Stimulated activated CD4-positive, alpha-beta T cell treated with anti-CD3 and anti-CD28 coated beads, Interleukin-12 subunit alpha, Interleukin-12 subunit beta, amount 100 ng/mL, for 24 hours (primary cell): ENCODE measurements at places on chromosomes 3 and 15.

- no peak for DNase-seq
Measured at GRCh38 chr3:174355505-174355904, 503.6 kb upstream of the NAALADL2 start.

DNA sequence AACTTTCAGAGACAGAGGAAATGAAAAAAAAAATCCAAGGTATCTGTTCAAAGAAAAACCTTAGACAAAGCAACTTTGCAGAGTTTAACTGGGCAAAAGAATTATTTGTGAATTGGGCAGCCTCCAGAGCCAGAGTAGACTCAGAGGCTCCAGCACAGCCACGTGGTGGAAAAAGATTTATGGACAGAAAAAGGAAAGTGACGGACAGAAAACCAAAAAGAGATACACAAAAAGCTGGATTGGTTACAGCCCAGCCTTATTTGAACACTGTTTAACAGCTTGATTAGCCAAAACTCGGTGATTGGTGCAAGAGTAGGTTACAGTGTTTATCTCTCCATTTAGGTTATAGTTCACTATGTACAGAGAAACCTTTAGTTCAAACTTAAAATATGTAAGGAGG is 23.7 kb upstream of the GPD1L start:
- no peak for DNase-seq

GRCh38 chr3:186826410-186826975 is 16.0 kb upstream of the ADIPOQ start:
- DNase-seq, result no peak

DNA sequence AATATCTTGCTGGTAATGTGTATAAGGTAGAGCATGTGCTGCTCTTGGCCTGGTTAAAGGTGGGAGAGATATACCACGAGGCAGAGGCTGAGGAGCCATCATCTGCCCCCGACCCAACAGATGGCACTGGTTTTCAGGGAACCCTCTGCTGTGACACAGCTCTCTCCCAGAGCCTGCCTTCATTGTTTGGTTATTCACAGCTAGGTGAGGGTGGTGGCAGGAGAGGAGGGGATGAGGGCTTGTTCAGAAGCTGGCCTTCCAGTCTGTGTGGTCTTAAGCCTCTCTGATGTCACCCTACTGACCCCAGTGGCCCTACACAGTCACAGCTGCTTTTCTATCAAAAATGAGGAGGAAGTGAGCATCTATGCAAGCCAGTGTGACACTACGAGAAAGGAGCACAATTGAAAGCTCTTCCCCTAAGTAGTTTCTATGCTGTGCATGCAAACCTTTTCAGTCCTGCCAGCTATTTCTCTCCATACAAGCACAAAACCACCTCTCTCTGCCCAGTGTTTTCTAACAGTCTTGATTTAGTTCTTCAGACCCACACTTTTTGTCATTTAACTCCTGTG is 258.4 kb upstream of the AGTR1 start:
- no peak for DNase-seq

DNA sequence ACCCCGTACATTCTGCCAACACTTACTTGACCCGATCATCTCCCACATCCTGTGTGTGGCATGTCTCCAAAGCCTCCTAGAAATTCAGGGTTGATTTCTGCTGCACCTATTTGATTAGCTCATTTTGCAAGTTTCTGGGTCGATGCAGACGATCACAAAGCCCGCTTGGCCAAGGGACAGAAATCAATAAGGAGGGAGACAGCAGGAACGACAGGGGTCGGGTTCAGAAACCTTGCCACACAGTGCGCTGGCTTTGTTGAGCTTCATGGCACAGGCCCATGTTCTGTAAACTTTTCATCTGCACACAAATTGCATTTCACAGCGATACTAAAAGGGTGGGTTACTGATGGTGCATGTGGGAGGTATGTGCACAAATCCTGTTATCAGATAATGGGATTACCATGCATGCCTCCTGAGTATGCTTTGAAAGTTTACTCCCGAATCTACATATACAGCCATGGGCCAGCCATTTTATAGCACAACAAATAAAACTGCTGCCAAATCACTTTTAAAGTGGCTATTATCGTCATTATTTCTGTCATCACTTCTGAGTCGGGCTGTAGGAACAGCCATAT is 95.9 kb upstream of the ATP11B start:
- DNase-seq, result no peak

DNA sequence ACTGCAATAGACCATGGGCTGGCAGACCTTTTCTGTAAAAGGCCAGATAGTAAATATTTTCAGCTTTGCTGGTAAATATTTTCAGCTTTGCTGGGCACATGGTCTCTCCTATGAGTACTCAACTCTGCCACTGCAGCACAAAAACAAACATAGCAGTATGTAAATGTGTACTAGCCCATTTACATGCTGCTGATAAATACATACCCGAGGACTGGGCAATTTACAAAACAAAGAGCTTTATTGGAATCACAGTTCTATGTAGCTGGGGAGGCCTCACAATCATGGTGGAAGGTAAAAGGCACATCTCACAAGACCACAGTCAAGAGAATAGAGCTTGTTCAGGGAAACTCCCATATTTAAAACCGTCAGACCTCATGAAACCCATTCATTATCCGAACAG is 793.0 kb downstream of the EDEM1 start:
- DNase-seq, result no peak

DNA sequence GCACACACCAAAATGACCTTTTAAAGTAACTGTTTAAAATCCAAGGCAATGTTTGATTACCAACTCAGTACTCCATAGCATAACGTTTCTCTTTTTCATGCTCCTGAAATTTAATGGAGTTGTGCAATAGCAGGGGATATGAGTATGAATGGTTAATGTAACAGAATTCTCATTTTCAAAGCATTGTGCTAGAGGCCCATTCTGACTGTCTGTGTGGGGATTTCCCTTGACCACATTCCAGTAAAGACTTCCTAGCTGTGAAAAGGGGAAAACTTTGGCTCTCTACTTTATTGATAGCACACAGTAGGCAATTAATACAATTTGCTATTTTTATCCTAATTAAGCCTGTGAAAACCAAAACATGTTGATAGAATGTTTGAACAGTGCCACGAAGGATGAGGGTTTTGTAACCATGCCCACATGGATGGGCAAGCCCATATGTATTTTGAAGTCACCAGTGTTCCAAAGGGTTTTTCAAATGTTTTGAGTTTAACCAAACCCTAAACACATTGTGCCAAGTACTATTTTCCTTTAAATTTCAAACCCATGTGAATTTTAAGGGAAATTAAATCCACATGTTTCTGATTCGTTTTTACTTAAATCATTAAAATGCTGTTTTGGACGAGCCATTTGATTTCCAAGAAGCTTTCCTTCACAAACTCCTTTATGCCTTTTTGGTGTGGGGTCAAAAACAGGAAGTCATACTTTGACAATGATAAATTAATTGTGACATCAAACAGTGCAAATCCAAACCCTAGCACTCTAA is 261.2 kb downstream of the SHOX2 start:
- DNase-seq, result no peak

- no peak for DNase-seq
Measured at GRCh38 chr3:189813647-189814240, 182.6 kb downstream of the TP63 start.

GRCh38 chr15:84747416-84748273 is 747 bp upstream of the ZNF592 start:
- peak; percentile 45 for DNase-seq

DNA sequence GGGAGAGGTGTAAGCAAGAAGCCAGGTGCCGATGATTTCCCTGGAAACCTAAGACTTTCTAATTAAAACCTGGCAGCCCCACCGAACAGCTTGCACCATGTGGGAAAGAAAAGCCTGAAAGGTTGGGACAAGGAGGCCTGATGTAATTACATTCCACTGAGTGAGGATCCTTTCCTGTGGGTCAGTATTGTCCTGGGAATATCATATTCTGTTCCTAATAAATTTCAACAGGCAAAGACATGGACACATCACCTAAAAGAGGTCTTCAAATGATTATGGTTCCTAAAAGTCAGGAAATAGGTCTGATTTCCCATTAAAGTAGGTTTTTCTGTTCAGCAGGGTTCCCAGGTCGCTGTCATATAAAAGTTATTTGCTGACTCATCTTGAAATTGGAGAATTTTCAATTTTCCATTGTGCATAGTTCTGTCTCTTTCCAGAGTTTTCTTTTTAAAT is 58.5 kb downstream of the DUT start:
- no peak for DNase-seq

DNA sequence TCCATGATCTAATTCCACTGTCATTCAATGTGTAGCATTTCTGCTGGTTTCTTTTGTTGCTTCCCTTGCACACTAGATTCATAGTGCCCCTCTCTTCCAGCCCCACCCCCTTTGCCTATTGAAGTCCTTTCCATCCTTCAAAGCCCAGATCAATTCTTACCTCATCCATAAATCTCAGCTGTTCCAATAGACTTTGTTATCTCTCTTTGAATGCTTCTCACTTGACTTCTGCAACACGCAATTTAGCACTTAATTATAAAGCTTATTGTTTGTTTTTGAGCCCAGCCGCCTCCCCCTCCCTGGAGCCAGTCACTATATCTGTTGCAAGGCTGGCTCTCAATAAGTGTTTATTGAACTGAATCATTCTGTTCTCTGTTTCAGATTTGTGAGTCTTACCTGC is 174.6 kb upstream of the TBL1XR1 start:
- no peak for DNase-seq

DNA sequence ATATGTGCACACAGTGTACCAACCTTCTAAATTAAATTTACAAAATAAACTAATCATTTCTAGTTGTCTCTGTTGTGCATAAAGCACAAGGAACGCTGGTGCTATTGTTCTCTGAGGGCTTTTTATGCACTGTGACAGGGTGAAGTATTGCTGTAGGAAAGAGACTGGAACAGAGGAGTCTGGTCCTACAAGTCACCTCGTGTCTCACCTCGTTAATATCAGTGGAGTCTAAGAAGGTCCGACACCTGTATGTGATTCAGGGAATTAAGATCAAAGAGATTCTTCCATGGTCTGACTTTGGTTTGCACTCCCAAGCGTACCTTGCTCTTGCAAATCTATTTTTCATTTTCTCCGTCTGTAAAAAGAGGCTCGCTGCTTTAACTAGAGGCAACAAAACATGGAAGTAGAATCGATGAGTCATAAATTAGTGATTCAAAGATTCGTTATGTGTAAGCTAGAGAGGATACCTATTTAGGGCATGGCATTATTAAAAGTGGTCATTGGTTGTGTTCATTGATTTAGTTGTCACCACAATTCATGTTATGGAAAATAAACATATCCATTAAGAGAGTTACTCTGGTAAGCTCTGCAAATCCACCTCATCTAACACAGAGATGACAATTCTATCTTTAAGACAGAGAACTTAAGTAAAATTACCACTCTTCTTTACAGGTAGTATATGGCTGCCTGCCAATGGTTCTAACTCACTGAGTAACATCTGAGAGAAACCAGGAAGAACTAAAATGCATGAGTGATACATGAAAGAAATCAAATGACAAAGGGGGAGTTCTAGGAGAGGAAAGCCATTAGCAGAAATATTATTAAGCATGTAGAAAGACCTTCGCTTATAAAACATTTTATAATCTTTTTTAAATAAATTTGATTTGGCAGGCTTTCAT is 219.4 kb upstream of the GBE1 start:
- DNase-seq, result no peak

DNA sequence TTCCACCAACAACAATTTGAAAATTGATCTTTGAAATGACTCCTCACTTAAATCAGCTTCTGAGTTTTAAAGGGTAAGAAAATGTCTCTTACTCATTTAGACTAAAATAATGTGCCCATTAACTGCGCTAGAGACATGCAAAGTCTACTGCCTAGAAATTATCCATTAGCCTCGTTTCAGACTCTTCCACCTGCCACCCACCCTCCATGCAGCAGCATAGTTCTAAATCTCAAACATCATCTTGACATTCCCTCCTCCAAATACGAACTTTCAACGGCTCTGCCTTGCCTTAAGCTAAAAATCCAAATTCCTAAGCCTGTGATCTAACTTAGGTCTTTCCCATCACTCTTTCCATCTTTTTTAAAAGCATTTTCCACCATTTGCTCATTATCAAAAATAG is 66.6 kb upstream of the ST8SIA2 start:
- no peak for DNase-seq

DNA sequence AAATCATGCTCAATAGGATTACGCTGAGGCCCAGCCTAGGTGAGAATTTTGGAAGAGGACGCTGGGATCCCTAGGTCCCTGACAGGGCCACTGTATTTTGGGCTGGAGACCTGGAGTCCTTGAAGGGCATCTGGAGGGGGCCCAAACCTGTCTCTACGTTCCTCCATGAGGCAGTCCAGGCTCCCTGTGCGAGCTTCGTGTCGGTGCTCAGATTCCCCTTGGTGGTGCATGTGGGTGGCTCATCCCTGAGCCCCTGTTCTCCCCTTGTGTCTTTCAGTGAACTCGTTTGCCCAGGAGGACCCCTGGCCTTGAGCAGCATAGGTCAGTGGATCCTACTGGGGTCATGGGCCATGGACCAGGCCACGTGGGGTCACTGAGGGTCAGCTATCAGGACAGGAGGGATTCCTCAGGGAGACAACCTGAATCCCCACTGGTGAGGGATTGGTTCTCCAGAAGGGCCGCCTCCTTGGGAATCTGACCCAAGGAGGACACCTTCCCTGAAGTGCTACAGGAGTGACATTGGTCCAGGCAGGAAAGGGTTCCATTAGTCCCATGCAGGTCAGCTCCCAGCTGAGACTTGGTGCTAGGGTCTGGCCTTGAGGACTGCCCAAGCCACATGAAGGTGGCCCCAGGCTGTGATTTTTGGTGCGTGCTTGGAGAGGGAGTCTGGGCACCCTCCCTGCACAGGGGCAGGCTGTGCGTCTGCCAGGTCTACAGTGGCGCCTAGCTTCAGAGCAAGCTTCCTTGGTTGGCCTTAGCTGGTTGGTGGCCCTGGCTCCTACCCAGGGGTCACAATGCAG is 229.8 kb downstream of the SNRPN start:
- no peak for DNase-seq

- DNase-seq, result no peak
Measured at GRCh38 chr15:69482686-69483256, 30.2 kb downstream of the RPLP1 start.

DNA sequence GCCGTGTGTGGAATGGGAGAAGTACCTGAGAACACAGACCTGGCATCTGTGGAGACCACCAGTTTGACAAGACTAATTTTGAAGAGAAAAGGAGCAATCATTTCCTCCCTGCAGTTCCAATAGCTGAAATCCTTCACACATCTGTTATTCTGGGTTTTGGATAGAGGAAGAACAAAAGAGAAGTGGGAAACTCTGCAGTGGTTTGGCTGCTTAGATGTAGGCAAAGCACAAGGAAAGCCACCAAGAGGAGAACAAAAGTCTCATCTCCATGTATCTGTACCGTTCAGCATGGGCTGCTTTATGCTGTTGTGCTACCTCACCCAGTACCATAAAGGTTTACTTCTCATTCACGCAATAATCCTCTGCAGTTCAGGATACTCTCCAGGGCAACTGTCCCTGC is 153.1 kb upstream of the COL8A1 start:
- no peak for DNase-seq

GRCh38 chr3:122572940-122573412 is 4.5 kb upstream of the PARP15 start:
- no peak for DNase-seq

- peak; percentile 4 for DNase-seq
Measured at GRCh38 chr3:108662142-108662738, 72.7 kb downstream of the DZIP3 start.

- no peak for DNase-seq
Measured at GRCh38 chr15:67925182-67925581, 85.3 kb upstream of the RNU6-1 start.

GRCh38 chr15:69871511-69872134 is 226.1 kb downstream of the TLE3 start:
- DNase-seq, result no peak
